ENCODE measurements at places on chromosomes 3 and 15.

GRCh38 chr3:197000211-197000610, 29.4 kb downstream of the MELTF start:
- no peak for DNase-seq

GRCh38 chr3:132236701-132237651, 80.2 kb upstream of the ACP3 start:
- DNase-seq, result no peak

- DNase-seq, result no peak
These were observed 427.2 kb upstream of the CBLB start for GRCh38 chr3:106296062-106296461.

DNA sequence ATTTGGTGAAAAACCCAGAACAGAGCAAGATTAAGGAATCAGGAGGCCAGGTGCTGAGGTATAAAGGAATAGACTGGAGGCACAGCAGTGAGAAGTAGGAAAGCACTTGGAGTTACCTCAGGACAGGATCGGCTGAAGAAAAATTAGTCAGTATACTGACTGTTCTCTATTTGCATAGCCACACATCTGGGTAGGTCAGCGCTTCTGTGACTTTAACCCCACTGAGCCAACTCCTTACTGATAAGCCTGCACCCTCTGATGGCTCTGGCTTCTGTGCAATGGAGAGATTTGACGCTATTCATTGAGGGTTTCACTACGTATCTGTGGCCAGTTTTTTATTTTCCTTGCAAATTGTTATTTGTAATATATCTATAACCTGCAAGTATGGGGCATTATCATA, 22.3 kb downstream of the MECOM start:
- DNase-seq, result no peak

GRCh38 chr3:27607370-27607769, 114.8 kb downstream of the EOMES start:
- no peak for DNase-seq

- DNase-seq, result peak; percentile 91
These were observed 77.3 kb upstream of the MAGI1 start for GRCh38 chr3:66115858-66116654.

DNA sequence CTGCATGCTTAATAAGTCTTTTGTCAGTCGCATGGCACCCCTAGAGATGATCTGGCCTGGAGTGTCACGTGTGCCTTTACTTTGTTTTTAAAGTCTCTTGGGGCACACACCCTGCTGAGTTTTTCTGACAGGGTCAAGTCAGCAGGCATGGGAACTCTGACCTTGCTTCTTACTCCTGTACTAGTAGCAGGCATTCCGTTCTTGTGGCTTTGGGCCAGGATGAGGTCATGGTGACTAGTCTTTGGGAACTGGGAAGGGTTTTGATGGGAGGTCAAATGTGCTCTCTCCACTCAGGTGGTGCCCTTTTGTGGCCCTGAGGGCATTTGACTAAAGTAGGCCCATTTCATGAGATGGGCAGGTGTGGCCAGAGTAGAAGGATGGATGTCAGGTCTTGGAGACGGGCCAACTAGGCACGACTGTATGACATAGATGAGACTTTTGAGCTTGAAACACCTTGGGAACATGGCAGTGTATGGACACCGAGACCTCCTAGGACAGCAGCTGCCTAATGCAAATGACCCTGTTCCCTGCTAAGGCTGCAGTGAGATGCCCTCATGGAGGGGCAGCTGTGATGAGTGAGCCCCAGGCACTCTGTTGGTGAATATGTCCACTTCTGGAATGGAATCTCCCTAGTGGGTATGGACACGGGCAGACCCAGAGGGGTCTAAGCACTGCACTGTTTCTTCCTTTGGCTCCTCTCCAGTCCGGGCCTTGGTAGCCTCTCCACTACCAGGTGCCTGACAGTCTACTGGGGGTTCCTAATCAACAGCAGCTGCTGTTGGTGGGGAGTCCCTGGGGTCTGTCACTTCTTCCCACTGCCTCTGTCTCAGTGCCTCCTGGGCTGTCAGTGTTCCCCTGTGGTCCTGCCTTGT, 16.4 kb downstream of the SRPRB start:
- peak; percentile 44 for DNase-seq

DNA sequence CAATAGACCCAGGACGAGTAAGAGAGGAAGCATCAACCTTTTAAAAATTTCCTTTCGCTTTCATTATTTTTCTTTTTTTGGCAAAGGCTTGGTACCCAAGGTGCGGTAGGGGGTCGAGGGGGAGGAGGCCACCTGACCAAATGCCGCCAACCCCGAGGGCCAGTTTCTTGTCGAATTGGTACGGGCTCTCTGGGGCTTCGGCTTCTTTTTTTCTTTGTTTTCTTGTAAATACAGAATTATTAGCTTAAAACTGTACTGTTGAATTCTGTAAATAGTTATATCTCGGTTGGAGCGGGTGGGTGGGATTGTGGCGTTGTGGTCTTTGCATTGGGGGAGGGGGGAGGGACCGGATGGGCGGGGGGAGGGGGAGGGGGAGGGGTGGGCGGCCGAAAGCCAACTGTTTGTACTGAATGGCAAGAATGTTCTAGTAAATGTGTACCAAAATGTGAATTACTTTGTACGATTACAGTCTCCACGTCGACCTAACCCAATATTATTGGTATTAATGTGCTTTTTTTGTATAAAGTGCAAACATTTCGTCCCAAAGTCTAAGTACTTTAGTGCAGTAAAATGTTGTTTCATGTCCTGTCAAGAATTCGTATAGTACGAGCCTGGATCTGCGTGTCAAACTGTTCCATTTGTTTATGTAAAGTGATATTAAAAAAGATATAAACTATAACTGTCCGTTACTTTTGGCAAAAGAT, 4.7 kb downstream of the ZIC1 start:
- DNase-seq, result no peak
